Peyer's patch (tissue), 4 donors: ENCODE measurements at places on chromosomes 7 and 10. TPM values are rescaled to one million over a fixed set of nuclear protein-coding genes. Genes with fewer than 3 reads are reported as not detected.
A peak's percentile ranks its signal among the peaks of the same experiment; 100 is the strongest.

- H3K27me3 ChIP-seq: no peaks in the 10 kb centered on the region
- H3K4me1 ChIP-seq: no peaks in the 10 kb centered on the region
- H3K27ac ChIP-seq: peak overlapping the region; percentile 99
- peak overlapping the region; percentile 90 for H3K4me3 ChIP-seq
- DNase-seq: no peak
Measured at GRCh38 chr10:114821915-114822443, 399 bp downstream of the FHIP2A start.

EBF3 gene
- 1.5 TPM for total RNA-seq

IFIT2 gene
- total RNA-seq: 5.2 TPM

TMEM229A gene
- total RNA-seq: not detected

DNA sequence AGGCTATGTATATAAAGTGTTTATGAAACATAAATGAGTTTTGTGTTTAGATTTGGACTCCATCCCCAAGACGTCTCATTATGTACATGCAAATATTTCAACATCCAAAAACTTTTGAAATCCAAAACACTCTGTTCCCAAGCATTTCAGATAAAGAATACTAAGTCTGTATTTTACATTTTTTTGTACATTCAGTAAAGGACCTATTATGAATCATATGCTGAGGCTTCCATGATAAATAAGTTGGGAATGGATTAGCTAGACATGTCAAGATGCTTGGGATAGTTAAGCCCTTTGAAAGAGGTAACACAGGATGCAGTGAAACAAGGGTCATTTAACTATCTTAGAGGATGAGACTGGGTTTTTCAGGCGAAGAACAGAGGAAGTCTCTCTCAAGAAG lies 262.9 kb downstream of the SNX13 start:
- H3K4me1 ChIP-seq: peaks cover 4% of the 10 kb centered on the region
- no peak overlapping the region for H3K4me3 ChIP-seq
- H3K36me3 ChIP-seq: no peaks in the 10 kb centered on the region
- no peak for DNase-seq

PLEKHS1 gene
- 129 TPM for total RNA-seq

DNA sequence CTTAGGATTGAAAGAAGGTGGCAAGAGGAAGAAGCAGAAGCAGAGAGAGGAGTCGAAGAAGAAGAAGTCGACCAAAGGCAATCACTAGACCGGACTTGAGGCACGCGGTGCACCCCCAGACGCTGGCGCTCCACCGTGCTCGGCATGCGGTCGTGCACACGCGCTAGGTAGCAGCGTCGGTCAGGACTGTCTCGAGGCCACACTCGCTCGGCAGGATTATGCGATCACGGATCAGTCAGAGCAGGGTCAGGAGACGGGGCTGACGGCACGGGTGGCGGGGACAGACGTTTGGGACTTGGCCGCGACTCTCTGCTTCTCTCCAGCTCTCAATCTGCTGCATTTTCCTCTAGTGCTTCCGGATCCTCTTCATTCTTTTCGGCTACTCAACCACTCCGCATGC lies 79.2 kb downstream of the DNAJB6 start:
- no peak overlapping the region for H3K27ac ChIP-seq
- H3K36me3 ChIP-seq: no peaks in the 10 kb centered on the region
- H3K4me3 ChIP-seq: no peak overlapping the region
- no peak for DNase-seq

SLC39A12 gene
- total RNA-seq: 0.54 TPM

DNA sequence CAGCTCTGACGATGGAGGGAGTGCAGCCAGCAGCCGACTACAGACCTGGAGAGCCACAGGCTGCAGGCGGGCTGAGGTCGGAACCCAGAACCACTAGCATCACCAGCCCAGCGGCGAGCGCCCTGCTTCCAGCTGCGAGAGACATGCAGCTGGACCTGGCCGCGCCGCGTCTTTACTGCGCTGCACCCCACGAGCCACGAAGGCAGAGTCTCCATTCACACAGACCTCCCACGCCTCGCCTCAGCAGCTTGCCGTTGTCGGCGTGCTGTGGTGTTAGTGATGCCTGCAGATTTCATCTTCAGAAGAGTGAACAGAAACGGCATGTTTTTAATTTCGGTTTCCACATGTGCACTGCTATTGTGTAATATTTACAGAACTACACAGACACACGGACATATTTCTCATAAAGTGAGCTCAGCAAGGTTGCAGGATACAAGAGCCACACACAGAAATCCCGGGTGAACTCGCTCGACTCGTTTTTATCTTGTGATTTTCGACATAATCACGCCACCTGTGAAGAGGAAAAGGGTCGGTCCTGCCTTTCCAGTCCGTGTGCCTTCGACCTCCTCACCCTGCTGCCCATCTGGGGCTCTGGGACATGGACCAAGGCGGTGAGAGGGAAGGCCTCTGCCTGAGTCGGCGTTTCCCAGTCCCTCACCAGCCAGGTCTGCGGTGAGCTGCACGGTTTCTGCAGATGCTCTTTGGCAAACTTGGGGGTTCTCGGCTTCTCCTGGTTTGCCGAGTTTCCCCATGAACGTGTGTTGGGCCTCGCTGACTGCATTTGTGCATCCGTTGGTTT lies 252.2 kb downstream of the ELFN1 start:
- no peaks in the 10 kb centered on the region for H3K36me3 ChIP-seq
- no peaks in the 10 kb centered on the region for H3K27me3 ChIP-seq
- H3K27ac ChIP-seq: no peak overlapping the region
- H3K4me3 ChIP-seq: no peak overlapping the region
- DNase-seq: no peak

FAM180A gene
- total RNA-seq: not detected

SPDYE3 gene
- not detected for total RNA-seq

ADRB1 gene
- total RNA-seq: 3.1 TPM

DNA sequence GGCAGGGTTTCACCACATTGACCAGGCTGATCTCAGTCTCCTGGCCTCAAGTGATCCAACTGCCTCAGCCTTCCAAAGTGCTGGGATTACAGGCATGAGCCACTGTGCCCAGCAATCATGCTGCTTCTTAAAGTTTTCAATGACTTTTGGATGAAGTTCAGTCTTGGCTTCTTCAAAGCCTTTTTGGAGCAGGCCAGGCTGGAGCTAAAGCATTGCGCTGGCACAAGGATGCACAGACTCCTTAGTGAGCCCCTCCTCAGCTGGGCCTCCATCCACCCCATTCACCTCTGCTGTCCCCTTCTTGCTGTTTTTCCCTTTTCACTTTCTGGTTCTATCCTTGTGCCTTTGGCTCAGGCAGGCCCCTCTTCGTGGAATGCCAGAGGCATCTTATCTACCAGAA lies 638.6 kb downstream of the TYW1 start:
- DNase-seq: no peak
- no peaks in the 10 kb centered on the region for H3K36me3 ChIP-seq
- H3K27ac ChIP-seq: no peak overlapping the region
- no peaks in the 10 kb centered on the region for H3K4me1 ChIP-seq
- H3K4me3 ChIP-seq: no peak overlapping the region

LRRC18 gene
- not detected for total RNA-seq

GRCh38 chr7:157559596-157560257 lies 222.9 kb downstream of the DNAJB6 start:
- no peaks in the 10 kb centered on the region for H3K4me1 ChIP-seq
- peak; percentile 37 for DNase-seq
- H3K27ac ChIP-seq: no peak overlapping the region
- H3K4me3 ChIP-seq: no peak overlapping the region
- H3K27me3 ChIP-seq: no peaks in the 10 kb centered on the region

DNA sequence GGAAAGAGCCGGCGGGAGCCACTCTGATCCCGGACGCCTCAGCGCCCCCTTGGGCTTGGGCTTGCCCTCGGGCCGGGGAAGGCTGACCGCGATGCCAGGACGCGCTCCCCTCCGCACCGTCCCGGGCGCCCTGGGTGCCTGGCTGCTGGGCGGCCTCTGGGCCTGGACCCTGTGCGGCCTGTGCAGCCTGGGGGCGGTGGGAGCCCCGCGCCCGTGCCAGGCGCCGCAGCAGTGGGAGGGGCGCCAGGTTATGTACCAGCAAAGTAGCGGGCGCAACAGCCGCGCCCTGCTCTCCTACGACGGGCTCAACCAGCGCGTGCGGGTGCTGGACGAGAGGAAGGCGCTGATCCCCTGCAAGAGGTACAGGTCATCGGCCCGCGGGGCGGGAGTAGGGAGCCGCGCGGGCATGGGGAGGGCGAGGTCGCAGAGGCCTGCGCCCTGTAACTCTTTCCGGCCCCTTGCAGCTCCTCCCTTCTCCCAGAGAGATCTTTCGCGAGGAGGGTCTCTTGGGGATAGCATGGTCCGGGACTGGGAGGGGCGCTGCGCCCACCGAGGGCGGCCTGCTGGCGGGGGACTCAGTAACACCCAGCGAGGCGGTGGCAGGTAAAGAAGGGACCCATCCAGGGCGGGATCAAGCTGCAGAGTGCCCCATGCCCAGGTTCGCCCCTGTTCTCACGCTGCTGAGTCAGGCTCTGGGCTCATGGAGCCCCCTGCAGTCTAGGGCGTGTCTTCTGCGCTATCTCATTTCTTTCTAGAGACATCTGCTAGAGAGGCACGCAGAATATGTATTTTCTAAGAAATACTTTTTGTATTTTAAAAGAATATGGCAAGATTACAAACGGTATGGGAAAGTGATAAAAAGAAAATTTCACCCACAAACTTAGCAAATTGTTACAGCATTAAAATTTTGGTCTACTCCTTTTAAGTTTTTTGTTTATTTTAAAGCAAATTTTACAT lies 687 bp downstream of the EPDR1 start:
- H3K4me1 ChIP-seq: no peaks in the 10 kb centered on the region
- H3K27me3 ChIP-seq: no peaks in the 10 kb centered on the region
- peak overlapping the region; percentile 31 for H3K27ac ChIP-seq
- DNase-seq: peak; percentile 84
